Fibroblast of lung (primary cell): ENCODE measurements at places on chromosomes 16 and 17. TPM values are rescaled to one million over a fixed set of nuclear protein-coding genes. Genes with fewer than 3 reads are reported as not detected.

DNA sequence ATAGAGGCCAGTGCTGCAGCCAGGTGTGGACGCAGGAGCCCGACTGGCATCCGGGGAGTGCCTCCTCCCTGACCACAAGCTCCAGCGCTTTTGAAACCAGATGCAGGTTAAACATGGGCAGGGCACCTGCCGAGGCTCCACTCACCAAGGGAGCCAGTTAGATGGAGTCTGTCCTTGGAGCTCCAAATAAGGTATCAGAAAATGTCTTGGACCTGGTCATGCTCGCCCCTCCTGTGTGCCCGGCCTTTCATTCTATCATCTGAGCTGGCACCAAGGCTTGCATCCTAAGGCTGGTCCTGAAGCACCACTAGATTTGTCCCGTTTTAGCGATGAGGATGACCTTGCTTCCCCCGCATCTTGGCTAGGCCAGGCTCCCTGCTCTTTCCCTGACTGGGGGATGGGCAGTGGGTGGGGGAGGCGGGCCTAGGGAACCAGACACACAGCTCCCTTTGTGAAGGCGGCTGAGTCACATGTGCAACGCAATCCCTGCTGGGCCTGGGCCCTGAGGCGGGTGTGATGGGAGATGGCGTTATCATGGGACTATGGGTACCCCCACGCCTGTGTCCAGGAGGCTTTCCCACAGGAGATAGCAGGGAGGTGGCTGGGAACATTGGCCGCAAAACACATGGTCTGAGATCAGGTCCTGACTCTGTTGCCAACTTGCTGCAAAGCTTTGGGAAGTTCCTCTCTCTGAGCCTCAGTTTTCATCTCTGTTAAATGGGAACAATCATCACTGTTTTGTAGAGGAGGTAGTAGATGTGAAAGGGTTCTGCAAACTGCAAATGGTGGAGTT is 5.0 kb upstream of the ADGRG1 start:
- DNase-seq, result peak; percentile 71

DNA sequence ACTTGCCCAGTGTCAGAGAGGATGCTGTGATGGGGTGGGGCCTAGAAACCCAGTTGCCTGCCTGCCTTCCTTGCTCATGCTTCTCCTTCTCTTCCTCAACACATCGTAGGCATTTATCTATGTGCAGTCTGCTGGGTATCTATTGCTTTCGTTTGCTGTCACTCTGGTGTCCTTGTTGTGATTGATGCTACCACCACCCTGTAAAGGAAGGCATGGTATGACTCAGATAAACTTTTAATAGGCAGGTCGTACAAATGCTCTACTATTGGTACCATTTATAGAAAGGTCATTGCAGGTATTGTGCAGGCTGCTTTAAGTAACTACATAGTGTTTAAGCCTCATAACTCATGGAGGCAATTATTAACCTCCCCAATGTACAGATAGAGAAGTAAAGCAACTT is 368.9 kb downstream of the UTP18 start:
- DNase-seq, result no peak

DNA sequence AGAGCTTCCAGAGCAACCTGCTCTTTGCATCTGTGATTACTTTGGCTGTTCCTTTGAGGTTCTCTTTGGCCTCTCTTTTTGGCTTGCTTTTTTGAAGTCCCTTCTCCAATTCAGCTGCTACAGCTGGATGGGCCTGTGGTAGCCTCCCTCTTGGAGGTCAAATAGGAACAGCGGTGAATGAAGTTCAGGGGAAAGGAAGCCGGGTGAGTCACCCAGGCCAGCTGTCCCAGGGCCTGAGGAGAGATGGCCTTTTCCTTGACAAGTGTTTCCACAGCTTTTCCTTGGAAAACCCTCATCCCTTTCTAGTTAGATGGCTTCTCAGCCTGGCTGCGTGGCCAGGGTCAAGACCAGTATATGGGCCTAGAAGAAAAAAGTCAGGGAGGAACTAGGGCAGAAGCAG is 103.1 kb downstream of the STX8 start:
- DNase-seq, result peak; percentile 58

DNA sequence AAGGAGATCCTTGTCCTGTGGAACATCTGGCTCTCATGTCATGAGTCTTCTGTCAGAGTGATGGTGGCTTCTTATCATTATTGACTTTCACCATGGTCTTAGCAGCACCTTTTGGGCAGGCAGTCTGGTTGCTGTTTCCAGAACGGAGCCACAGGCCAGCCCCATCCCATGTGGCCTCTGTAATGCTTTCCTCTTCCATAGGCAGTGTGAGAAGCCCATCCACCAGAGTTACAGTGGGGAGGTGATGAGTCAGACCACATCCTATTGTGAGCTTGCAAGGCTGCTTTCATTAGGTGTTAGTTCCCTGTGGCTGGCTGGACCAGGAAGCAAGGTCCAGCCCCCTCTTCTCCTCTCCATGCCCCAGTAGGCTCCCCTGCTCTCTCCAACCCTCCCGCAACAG is 30.8 kb upstream of the SPACA3 start:
- DNase-seq, result no peak

DNA sequence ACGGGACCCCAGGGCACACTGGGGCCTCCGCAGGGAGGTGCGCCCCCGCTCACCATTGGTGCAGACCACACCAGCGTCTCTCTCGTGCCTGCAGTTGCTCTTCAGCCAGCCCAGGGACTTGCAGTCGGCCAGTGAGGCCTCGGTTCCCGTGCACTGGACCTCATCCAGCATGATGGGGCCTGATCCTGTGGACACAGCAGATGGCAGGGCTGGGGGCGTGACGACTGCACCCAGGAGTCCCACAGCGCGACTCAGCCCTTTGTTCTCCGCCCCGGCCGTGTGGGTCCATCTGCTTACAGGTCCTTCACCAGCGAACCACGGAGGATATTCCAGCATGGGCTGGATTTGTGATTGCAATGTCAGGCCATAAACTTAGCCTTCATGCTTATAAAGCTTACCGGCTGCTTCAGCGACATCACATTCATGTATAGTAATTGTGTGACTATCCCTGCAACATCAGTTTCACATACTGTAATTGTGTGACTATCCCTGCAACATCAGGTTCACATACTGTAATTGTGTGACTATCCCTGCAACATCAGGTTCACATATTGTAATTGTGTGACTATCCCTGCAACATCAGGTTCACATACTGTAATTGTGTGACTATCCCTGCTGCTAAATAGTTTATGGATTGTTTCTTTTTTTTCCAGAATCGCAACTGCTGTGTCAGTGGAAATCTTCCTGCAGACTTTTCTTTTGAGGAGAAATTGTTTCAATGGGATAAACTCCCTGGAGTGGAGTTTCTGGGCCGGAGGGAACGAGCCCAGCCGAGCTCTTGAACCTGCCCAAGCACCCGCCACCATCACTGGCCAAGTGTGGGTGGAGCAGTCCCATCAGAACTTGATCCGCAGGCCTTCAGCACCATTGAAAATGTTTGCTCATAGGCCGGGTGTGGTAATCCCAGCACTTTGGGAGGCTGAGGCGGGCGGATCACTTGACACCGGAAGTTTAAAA is 4.8 kb downstream of the LGALS3BP start:
- peak; percentile 75 for DNase-seq

- DNase-seq, result no peak
Observed at GRCh38 chr17:28523876-28524275, 17.7 kb downstream of the FOXN1 start.

DNA sequence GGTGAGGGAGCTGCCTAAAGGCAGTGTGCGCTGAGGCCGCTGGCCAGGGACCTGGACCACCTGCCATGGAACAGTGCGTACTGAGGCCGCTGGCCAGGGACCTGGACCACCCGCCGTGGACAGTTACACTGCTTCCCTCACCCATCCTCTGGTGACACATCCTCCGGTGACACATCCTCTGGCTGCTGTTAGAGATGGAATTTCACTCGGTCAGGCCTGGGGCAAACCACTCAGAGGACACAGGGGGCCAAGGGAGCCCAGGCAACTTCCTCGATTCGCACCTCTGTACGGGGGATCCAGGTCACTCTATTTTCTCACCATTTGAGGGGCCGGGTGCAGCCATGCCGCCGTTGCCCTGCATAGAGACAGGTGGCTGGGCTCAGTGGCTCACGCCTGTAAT is 32.4 kb upstream of the RPTOR start:
- no peak for DNase-seq

DNA sequence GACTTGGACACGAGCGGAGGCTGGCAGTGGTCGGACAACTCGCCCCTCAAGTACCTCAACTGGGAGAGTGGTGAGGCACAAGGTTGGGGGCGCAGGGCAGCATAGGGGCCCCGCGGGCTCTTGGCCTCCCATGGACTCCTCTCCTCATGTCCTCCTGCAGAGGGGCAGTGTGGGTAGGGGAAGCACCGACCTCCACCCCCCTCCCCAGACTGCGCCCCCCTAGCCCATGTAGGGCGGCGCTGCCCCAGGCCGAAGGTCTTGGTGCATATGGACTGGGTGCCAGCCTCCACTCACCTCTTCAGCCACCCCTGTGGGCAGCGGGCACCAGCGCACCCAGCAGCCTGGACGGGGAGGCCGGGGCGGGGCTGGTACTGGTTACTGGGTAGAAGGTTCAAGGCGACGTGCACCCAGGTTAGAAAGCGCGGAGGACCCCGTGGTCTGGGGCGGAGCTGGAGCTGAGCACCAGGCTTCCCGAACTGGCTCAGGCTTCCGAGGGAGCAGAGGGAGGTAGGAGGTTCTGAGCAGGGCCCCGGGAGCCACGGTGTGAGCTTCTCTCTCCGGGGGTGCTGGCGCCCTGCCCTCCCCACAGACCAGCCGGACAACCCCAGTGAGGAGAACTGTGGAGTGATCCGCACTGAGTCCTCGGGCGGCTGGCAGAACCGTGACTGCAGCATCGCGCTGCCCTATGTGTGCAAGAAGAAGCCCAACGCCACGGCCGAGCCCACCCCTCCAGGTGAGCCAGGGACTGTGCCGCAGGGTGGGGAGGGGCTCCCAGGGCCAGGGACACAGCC is 39.5 kb downstream of the MRC2 start:
- DNase-seq, result no peak

DNA sequence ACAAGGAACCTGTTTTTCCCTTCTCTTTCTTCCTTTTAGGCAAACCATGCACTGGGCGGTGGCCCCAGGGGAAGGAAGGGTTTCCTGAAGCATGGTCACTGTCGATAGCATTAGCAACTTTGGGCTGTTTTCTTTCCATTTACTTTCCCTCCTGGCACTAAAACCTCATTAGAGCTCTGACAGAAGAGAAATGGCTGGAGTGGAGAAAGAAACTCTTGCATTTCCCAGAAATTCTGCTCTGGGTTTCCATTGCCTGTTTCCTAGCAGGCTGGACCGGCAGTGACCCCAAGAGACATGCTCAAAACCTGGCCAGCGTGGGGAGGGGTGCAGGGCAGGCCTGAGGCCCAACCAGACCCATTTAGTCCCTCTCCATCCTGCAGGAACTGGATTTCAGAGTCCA is 230.7 kb upstream of the CCL2 start:
- no peak for DNase-seq

- DNase-seq, result peak; percentile 44
Observed at GRCh38 chr16:49281843-49282642, 405 bp upstream of the CBLN1 start.

- no peak for DNase-seq
Observed at GRCh38 chr17:73591296-73592078, 52.8 kb downstream of the SDK2 start.

- DNase-seq, result peak; percentile 53
Observed at GRCh38 chr17:12977008-12977751, 40.6 kb downstream of the ELAC2 start.

DNA sequence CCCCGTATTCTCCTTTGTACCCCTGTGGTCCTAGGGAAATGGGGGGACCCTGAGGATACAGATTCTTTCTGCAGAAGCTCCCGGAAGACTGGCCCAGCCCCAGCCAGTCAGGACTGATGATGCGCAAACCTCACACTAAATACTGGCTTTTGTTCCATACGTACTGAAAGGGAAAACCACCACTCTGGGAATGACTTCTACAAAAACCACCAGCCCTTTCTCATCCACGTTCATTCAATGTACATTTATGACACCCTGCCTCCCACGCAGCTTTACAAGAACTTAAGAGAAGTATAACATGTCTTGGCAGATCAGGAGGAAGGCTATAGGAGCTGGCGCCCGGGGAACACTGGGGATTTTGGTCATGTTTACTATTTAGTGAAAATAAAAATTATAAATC is 70.6 kb downstream of the MARCHF10 start:
- no peak for DNase-seq

DNA sequence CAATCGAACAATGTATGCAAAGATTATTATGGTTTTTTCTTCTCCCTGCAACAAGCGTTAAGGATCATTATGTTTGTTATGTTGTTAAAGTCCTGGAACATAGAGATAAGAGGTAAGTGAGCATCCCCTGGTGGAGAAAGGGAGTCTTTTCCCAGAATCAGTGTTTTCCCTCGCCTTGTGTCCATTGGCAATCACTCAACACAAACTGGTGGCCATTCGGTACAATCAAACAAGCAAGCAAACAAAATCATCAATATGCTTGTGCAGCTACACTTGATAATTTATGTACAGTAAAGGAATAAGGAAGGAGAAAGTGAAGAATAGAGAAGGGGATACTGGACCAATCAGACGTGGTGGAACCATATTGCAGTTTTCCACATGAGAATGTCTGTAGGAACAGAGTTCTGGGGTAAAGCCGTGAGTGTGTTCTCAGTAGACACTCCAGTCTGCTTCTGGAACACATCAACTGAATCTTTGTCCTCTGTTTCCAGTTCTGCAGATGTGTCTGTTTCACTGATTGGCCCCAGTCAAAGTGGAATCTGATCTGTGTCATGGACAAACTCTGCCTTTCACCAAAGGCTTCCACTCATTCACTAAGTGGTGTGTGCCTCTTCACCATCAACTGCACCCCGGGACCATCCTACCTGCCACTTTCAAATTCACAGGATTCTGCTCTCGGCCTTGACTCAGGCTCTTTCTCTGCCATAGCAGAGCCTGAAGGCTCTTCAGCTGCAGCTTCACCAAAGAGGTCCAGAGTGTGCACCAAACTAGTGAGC is 169.5 kb downstream of the AHSP start:
- peak; percentile 43 for DNase-seq

DNA sequence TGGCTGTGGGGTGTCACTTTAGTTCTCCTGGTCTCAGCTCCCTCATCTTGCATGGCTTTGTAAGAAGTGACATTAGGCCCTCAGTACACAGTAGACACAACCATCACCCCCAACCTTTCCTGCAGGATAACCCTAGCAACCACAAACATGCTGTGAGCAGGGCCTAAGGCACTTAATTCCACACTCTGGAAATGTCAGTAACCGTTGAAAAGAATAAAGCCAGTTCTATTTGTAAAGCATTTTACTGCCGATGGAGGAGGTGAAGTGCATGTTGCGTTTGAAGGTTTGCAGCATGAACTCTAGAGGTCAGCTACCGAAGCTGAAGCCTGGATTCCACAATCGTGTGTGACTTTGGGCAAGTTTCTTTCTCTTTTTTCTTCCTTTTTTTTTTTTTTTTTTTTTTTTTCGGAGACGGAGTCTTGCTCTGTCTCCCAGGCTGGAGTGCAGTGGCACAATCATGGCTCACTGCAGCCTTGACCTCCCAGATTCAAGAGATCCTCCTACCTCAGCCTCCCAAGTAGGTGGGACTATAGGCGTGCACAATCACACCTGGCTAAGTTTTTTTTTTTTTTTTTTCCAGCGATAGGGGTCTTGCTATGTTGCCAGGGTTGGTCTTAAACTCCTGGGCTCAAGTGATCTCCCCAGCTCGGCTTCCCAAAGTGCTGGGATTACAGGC is 26.1 kb upstream of the TOB1 start:
- DNase-seq, result no peak

Gene EVI2B
- 0.68 and 3.4 TPM in 2 replicates for polyA plus RNA-seq

Gene SPNS3
- polyA plus RNA-seq, result not detected in 2 replicates

Gene TNP2
- polyA plus RNA-seq, result not detected in 2 replicates
